ENCODE measurements at places on chromosomes 7 and 10. TPM values are rescaled to one million over a fixed set of nuclear protein-coding genes. Genes with fewer than 3 reads are reported as not detected.

Gene CREB5
- 19.5 TPM for polyA plus RNA-seq

Gene CRYGN
- polyA plus RNA-seq = 0.58 TPM

Gene GRM3
- 0.23 TPM for polyA plus RNA-seq

Gene ZNF518A
- 47.9 TPM for polyA plus RNA-seq

Gene SH2D4B
- 0.22 TPM for polyA plus RNA-seq

Gene SSC4D
- polyA plus RNA-seq = 1.0 TPM

Gene DNA2
- 14.4 TPM for polyA plus RNA-seq

Gene ADCY1
- polyA plus RNA-seq = 1.9 TPM

Gene CDHR1
- polyA plus RNA-seq = 0.40 TPM

Data from right lung (tissue), 10 donors.